Activated CD4-positive, alpha-beta memory T cell treated with anti-CD3 and anti-CD28 coated beads for 36 hours (primary cell): ENCODE measurements at places on chromosomes 3 and 15.

DNA sequence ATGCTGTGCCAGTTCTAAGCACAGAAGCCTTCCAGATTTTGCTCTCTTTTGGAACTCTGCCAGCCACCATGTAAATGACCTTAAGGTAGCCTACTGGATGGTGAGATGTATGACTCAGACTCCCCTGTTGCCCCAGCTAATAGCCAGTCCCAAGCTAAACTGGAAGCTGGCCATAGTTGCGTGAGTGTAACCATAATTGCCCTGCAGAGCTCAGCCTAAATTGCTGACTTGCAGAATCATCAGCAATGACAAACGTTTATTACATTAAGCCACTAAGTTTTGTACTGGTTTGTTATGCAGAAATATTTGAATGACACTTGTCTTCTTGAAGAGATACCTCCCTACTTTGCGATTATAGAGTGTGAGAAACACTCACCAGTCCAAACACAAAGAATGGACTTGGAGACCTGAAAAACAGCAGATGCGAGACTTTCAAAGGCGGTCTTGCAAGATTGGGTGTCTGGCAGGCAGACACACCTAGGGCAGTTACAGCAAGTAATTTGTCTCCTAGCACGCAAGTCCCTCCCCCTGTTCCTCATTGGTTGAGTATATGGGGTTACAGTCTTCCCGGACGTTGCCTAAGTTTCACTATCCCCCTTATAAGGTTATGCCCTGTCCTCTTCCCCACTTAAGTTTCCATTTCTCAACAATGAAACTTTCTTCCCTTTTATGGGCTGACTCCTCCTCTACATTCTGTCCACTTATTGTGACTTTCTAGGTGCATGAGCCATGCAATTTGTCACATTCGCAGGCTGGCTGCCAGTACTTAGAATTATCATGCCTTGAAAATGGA lies 83.6 kb upstream of the XCR1 start:
- no peak for DNase-seq

GRCh38 chr15:60681353-60681752 lies 202.4 kb upstream of the ICE2 start:
- DNase-seq: no peak

GRCh38 chr3:157248590-157249422 lies 88.9 kb upstream of the CCNL1 start:
- no peak for DNase-seq

DNA sequence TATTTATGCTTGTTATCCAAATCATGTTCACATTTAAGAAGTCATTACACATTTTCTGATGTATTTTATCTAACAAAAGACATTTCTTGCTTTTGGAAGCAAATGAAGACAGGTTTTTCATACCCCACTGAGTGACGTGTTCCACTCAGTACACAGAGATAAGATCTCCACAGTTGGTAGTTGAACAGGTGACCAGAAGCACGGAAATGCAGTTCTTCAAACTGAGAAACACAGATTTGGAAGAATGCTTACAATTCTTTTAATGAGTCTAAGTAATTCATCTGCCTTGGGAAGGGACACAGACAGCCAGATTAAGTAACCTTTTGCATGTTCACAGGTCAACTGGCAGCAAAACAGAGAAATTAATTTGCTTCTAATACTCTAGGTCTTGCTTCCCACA lies 23.1 kb downstream of the PTX3 start:
- DNase-seq: no peak

- DNase-seq: no peak
Measured at GRCh38 chr3:89155811-89156210, 48.4 kb downstream of the EPHA3 start.

DNA sequence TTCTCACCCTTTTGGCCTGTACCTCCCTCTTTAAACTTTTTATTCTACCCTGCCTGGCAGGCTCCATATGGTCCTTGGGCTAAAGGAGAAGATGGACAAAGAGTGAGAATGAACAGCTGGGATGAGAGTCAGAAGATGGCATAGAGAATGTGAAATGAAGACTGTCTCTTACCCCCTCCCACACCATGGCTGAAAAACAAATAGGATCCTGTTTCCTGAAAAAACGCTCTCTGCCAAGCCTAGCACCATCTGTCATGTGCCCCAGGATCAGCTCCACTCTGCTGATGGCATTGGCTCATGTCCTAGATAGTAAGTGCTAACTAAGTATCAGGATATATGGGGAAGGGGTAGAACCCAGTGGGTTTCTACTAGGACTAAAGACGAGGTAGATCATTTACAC lies 238.6 kb downstream of the MEX3B start:
- no peak for DNase-seq
